ENCODE measurements at places on chromosomes 13 and 19.
A peak's percentile ranks its signal among the peaks of the same experiment; 100 is the strongest.

- DNase-seq: no peak
These were observed 53.9 kb upstream of the GAS6 start for GRCh38 chr13:113917594-113918371.

- DNase-seq: no peak
These were observed 1.5 kb downstream of the ZNF765 start for GRCh38 chr19:53396525-53396868.

DNA sequence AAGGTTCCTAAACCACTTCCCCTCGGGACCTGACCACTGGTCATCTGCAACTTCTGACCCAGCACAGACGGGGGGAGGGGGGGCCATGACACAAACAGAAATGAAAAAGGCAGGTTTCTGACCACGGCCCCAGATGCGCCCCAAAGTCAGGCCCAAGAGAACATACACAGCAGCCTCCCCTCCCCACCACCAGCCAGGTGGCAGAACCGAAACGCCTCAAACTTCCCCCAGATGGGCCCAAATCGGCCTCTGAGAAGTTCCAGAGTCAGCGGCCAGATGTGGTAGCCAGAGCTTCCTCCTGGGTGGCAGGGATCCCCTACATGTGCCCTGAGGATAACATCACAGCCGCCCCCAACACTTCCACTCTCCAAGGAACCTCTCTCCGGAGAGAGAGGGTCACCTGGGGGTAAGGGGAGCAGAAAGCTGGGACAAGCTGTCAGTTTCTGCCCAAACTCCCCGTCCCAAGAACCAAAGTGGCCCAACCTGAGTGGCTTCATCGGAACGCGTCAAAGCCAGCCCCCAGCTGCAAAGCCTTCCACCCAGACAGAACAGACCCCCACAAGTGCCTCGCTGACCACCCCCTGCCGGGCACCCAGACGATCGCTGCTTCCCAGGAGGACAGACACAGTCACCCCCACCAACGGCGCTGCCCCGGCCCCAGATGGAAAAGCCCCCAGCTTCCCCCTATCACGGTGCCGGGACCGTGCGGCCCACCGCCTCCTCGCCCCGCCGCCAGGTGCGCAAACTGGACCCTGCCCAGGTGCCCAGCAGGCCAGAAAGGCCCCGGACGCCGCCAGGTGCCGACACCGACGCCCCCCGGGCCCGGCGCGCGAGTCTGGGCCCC lies 800 bp downstream of the ELL start:
- DNase-seq: no peak

DNA sequence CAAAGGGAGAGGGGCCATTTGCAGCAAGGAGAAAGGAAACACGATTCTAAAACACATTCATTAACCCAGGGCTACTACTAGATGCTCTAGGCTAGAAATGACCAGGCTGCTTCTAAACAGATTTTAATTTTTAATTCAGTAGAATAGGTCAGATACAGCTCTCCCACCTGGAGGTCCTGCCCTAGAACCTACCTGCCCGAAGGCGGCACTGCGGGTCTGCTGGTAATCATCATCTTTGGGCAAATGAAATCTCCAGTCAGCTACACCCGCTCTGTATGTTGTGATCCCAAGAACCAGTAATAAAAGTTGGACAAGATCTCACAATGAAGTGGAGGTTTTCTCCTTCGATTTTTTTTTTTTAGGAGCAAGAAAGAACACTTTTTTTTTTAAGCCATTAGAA lies 345.3 kb downstream of the ENOX1 start:
- DNase-seq: no peak

GRCh38 chr19:47512948-47513319 lies 1.9 kb downstream of the NAPA start:
- DNase-seq: no peak

GRCh38 chr19:3250675-3251074 lies 26.2 kb downstream of the CELF5 start:
- DNase-seq: peak; percentile 22

DNA sequence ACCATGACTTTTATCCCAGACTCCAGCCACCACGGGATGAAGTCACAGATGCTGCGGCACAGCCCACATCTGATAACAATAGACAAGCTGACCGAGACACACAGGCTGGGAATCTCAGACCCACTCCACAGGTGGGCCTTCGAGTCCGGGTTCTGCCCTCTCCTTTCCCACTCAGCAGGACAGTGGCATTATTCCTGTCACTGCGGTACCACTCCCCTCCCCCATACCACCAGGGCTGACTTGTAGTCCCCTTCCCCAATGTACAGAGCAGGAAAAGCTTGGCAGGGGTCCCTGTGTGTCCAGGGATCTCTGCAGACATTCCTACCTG lies 179 bp upstream of the AMER2 start:
- no peak for DNase-seq

DNA sequence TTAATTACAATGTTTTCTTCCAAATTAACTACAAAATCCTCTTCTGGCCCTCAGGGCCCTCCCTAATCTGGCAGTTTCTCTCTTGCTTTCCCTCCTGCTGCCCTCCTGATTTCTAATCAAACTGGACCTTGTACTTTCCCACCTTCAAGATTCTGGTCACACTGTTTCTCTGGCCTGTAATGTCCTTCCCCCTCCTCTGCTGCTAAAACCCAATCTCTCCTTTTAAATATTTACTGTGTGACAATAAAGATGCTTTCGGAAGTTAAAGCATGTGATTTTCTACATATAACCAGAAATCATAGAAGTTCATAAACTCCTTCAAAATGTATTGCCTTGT lies 14.1 kb upstream of the HMGB1 start:
- no peak for DNase-seq

DNA sequence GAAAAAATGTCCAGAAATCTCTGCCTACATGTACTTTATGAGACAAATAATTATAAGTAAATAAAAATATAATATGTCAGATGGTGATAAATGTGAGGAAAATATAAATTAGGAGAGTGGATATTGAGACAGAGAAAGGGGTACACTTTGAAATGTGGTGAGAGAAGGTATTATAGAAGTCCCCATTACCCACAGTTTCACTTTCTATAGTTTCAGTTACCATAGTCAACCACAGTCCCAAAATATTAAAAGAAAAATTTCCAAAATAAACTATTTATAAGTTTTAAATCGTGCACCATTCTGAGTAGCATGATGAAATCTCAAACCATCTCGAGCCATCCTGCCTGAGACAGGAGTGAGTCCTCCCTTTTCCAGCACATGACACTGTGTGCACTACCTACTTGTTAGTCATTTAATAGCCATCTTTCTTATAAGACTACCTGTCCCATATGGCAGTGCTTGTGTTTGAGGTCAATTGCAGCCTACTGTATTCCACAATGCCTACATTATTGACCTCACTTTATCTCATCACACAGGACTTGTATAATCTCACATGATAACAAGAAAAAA lies 653.7 kb downstream of the DACH1 start:
- DNase-seq: no peak

- peak; percentile 3 for DNase-seq
These were observed 19.9 kb downstream of the ZFP30 start for GRCh38 chr19:37635076-37636056.

DNA sequence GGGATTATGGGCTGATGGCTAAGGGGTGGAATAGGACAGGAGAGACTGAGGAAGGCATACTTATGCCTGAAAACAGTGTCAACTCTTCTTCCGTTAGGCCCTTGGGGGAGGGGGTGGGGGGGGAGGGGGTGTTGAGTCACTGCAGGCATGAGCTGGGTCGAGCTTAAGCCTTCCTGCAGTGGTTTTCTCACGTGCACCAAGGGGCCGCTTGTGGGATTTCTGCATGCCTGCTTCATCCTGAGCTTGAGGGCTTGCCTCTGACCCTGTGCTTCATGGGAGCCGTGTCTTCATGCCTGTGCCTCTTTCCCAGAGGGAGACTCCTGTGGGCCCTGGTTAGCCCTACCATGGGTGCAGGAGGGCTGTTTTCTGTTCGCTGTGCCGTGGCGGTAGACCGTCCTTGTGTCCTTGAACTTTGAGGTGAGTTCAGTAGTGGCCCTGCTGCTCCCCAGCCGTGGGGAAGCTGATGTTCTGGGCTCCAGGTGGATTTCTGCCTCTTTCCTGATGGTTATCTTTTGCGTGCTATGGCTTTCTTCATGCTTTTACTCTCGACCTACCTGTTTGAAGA lies 186.1 kb downstream of the PCCA start:
- peak; percentile 66 for DNase-seq

Measured in choroid plexus epithelial cell (primary cell).